Activated effector memory CD4-positive, alpha-beta T cell treated with Interleukin-2 at 50 U/mL for 16 hours (primary cell): ENCODE measurements at places on chromosomes 1 and 21.

GRCh38 chr1:226981386-226981817 is 41.3 kb downstream of the COQ8A start:
- DNase-seq, result no peak

- no peak for DNase-seq
These were observed 33.8 kb upstream of the IL20 start for GRCh38 chr1:206831650-206832049.

GRCh38 chr1:212749821-212750535 is 41.6 kb downstream of the NSL1 start:
- no peak for DNase-seq

- DNase-seq, result no peak
These were observed 100.0 kb upstream of the NRIP1 start for GRCh38 chr21:15164678-15165303.

- DNase-seq, result no peak
These were observed 18.6 kb downstream of the INSRR start for GRCh38 chr1:156840186-156840897.

DNA sequence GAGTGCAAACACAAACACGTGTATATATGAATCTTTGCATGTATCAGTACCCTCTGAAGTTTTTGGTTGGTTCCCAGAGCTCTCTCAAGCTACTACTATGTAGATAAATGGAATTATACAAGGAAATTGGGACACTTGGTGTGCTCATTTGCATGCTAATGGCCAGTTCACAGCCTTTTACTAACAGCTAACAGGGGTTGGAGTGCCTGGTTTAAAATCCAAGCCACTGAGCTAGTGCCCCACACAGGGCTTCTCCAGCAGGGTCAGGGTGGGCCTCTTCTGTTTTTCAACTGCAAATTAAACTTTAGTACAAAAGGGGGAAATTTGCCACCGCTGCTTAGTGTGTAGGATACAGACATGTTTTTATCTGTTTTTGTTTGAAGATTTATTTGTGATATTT is 121.0 kb downstream of the ATP5PO start:
- DNase-seq, result no peak

- no peak for DNase-seq
These were observed 11.4 kb downstream of the NEK7 start for GRCh38 chr1:198168227-198168626.

GRCh38 chr1:77623066-77623465 is 59.4 kb downstream of the ZZZ3 start:
- DNase-seq, result no peak

DNA sequence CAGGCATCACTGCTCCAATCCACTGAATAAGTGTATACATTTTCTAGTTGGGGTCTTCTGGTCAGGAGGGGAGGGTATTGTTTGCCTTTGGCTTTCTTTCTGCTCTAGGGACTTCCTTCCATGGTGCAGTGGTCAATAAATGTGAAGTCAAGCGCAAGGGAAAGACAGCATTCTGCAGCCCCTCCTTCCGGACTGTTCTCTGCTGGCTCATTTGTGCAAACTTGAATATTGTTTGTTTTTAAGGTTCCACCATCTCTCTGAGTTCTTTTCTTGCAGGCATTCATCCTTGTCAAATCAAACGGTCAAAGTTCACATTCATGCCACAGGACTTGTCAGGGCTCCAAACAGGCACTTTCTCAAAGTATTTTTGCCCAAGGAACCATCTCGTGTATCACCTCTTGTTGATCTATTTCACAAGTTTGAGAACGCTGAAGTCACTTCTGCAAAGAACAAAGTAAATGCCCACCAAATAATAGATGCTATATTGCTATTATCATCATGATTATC is 205.6 kb upstream of the KAZN start:
- no peak for DNase-seq

DNA sequence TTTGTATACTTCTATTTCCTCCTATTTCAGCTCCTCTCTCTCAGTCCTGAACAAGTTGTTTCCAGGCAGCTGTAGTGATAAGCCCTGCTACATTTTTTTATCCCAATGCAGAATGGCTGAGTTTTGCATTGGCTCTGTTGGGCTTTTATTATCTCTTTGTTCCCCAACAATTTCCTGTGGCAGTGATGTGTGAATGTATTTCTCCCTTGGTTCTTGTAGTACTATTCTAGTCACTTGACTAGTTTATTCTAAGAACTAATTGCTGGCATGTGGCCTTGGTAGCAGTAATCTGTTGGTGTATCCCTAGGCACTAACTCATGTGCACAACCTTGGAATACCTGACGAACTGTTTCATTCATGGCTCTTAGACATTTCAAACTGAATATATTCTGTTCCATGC is 60.7 kb downstream of the NFASC start:
- DNase-seq, result no peak

GRCh38 chr1:59640851-59641250 is 173.9 kb upstream of the HOOK1 start:
- no peak for DNase-seq

- DNase-seq, result no peak
These were observed 12.3 kb upstream of the IFI44L start for GRCh38 chr1:78607944-78608343.

GRCh38 chr1:182054698-182055326 is 6.7 kb downstream of the ZNF648 start:
- no peak for DNase-seq

DNA sequence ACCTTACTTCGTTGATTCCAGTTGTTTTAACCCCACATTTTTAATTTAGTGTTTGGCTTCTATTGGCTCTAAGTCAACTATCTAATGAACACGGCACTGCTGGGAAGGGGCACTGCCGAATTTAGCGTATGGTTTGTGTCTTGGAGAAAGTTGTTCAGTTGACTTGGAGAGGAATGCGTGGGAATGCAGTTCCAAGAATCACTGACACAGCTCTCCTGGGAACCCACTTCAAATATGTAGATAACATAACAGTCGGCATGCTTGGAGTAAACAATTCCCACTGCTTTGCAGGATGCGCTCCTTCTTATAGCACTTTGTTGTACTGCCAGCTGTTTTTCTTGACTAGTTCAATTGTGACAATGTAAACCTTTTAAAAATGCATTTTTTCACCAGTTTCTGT is 104.3 kb downstream of the RYR2 start:
- no peak for DNase-seq

DNA sequence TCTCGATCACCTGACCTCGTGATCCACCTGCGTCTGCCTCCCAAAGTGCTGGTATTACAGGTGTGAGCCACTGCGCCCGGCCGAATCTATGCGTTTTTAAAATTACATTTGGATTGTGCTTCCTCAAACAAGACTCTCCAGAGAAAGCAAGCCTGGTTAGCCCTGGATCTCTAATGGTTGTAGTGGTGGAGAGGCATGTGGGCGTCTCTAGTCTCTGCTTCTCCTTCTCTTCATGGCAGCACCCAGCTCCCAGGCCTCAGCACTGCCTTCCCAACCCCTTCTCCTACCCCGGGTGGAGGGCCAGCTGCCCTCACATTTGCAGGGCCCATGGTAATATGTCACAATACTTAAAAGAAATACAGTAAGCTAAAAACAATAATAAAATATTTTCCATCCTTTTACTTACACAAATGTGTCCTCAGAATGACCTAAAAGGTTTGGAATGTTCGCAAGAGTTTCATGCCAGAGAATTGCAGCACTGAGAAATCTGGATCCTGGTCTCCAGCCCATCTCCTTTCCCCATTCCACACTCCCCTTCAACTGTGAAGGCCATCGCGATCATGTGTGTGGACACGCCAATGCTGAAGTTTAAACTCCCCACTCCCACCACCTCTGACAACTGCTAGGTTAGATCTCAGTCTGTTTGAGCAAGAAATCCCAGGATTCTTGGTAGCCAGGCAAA is 7.0 kb downstream of the OR14I1 start:
- no peak for DNase-seq

GRCh38 chr1:111705841-111706240 is 33.4 kb downstream of the INKA2 start:
- DNase-seq, result no peak

- no peak for DNase-seq
These were observed 20.4 kb downstream of the H3-3A start for GRCh38 chr1:226082959-226083301.

GRCh38 chr1:226463925-226464586 is 56.2 kb upstream of the PARP1 start:
- DNase-seq, result no peak

GRCh38 chr1:1593834-1594601 is 5.9 kb downstream of the FNDC10 start:
- DNase-seq, result no peak

GRCh38 chr1:70617728-70618127 is 206.7 kb downstream of the CTH start:
- no peak for DNase-seq

- no peak for DNase-seq
These were observed 2.8 kb upstream of the ACTL8 start for GRCh38 chr1:17752356-17752755.

DNA sequence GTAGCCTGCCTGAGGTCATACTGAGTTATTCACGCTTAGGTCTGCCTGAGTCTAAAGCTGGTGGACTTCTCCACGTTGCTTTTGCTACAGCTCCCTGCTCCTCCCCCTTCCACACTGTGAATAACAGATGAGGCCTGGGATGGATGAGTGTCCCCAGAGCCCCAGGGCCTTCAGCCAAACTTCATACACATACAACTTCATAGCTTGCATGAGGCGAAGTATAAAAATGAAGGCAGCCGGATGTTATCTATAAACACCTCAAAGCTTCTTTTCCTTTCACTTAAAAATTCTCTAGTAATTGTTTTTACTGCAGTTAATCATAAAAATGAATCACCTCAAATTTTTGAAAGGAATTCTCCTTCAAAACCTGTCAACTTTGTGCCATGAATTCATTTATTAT is 70.2 kb downstream of the DAB1 start:
- no peak for DNase-seq

DNA sequence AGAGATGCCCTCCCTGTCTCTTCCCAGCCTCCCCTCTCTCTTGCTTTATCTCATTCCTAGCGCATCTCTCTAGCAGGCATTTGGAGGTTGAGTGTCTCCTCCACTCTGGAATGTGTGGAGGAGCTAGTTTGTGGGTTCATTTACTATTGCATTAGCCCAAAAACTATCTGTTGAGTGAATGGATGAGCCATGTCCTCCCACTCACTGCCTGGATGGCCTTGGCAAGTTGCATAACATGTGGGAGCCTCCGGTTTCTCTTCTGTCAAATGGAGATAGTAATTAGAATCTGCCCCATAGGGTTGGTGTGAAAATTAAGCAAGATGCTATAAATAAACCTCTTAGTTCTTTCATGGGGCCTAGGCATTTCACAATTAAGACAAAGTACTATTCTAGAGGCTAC is 181.8 kb downstream of the KAZN start:
- no peak for DNase-seq

DNA sequence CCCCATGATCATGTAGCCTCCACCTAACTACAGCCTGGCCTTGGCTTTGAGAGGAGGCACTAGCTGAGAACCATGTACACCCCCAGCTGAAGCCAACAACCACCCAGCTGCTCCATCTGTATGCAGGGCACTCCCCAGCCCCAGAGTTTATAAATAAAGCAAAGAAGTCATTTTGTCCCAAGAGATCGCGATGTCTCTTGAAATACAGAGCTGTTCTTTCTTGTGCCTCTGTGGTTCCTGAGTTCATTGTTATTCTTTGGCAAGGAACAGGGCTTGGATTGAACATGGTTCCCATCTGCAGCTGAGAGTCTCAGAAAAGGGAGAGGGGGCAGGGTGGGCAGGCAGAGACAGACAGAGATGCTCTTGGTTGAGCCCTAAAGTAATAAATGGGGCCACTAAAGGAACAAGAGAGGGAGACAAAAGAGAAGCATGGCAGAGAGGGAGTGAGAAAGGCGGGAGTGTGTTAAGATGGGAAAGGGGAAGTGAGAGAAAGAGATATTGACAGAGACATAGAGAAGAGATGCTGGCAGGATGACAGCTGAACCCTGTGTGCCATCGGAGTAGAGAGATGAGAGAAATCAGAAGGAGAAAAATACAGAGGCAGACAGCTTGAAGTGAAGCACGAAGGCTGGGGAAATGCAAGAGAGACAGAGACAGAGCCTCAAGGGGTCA is 63.3 kb downstream of the TNR start:
- no peak for DNase-seq

DNA sequence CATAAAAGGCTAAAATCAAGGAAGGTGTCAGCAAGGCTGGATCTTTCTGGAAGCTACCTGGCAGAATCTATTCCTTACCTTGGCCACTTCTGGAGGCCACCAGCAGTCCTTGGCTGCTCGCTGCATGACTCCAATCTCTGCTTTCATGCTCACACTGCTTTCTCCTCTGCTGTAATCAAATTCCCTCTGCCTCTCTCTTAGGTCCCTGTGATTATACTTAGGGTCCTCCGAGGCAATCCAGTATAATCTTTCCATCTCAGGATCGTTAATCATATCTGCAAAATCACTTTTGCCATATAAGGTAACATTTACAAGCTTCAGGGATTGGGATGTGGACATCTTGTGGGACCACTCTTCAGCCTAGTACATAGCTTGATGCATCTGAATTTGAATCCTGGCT is 110.7 kb upstream of the IVNS1ABP start:
- no peak for DNase-seq

GRCh38 chr1:228978484-228979324 is 243.4 kb downstream of the RHOU start:
- no peak for DNase-seq

DNA sequence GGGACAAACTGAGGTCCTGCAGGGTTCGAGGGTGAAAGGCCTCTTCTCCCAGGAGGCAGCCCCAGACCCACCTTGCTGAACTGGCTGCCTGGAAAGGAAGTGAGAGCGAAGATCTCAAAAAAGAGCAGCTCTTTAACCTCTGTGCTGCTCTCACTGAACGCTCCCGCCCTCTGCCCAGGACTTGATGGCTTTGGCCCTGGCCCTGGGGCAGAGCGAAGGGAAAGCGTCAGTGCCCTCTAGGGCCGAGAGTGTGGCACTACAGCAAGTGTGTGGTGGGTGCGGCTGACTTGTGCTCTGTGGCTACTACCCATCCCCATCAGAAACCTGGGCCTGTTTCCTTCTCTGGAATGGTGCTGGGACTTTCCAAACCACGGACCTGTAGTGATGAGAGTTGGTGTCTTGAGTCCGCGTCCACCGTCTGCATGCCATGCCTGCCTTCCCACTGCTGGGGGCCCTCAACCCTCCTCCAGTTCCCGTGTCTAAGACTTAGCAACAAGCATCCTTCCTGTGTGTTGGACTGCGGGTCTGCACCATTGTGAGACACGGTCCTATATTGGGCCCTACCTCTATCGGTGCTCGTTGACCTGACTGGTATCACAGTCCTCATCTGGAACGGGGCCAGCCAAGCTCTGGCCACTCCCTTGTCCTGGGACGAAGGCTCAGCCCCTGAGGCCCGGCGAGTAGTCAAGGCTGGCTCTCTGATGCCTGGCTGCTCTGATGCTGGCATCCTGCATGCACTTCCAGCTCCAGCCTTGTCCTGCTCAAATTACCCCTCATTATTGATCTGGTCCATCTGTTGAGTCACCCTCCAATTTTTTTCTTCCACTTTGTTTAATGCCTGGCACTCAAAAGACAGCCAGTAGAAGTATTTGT is 180.3 kb downstream of the DISC1 start:
- no peak for DNase-seq

DNA sequence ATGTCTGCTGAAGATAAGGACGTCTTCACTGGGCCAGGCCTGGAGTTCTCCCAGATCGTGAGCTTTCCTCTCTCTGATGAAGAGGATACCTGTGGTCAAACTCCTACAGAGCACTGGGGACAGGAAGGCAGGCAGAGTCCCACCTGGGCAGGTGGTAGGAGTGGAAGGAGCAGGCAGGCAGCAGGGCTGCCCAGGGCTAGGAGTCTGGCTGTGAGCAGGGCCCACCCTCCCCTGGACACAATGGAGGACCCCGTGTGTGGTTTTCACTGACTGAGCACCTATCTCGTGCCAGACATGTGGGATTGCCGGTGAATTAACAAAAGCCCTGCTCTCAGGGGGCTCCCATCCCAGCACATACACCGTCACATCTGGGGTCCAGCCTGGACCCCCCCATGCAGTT is 4.9 kb upstream of the SAMD11 start:
- no peak for DNase-seq
